ENCODE measurements at places on chromosomes 4 and X.

- no peak for DNase-seq
These were observed 595.9 kb downstream of the CENPC start for GRCh38 chr4:66949419-66949818.

- no peak for DNase-seq
These were observed 329.1 kb upstream of the SMIM31 start for GRCh38 chr4:164424846-164425245.

DNA sequence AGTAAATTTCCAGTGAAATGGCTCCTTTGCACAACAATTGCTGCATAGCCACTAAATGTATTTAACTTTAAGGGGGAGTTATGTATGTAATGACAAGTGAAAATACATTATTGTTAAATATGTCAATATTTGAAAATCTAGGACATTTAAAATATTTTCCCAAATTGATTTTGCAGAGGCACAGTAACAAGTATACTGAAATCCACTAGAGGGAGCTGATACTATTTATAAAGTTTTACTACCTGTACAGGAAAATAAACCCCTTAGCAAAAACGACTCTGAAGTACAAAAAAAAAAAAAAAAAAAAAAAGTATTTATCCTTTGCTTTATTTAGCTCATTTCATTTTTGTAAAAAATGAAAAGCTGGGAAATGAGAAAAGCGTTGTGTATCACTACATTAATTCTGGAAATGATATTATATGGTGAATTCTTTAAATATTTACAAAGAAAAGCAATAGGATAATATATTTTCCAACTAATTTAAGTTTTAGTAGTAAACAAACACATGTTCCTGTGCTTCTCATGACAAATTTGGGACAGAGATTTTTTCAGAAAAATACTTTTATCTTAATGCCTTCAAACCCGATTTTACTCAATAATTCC lies 727.7 kb downstream of the DMD start:
- DNase-seq = no peak

- DNase-seq = no peak
These were observed 2.8 kb downstream of the STAG2 start for GRCh38 chrX:123964156-123964834.

- no peak for DNase-seq
These were observed 29.0 kb downstream of the UTP14A start for GRCh38 chrX:129934952-129935351.

DNA sequence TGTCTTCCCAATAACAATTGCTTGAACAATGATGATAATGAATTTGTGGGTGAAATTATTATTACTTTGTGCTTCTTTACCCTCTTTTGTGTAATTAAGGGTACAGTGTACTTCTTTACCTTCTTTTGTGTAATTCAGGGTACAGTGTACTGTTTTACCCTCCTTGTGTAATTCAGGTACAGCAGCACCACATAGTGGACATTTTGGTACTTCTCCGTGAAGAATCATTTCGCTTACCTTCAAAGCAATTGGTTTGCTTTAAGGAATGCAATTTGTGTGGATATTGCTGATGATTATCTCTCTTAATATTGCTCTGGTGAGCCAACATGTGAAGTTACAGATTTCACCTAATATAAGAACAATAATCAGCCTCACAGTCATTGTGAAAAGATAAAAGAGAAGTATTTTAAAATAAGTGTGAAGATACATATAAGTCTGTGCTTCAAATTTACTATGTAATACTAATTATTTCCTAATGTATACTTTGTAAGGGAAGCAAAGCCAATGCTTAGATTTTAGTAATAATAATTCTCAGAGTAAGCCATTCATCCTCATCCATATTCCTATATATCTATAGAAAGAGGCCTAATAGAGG lies 27.2 kb upstream of the SEC24B start:
- no peak for DNase-seq
